H7 (cell line): ENCODE measurements at places on chromosomes 16 and 17. TPM values are rescaled to one million over a fixed set of nuclear protein-coding genes. Genes with fewer than 3 reads are reported as not detected.

DNA sequence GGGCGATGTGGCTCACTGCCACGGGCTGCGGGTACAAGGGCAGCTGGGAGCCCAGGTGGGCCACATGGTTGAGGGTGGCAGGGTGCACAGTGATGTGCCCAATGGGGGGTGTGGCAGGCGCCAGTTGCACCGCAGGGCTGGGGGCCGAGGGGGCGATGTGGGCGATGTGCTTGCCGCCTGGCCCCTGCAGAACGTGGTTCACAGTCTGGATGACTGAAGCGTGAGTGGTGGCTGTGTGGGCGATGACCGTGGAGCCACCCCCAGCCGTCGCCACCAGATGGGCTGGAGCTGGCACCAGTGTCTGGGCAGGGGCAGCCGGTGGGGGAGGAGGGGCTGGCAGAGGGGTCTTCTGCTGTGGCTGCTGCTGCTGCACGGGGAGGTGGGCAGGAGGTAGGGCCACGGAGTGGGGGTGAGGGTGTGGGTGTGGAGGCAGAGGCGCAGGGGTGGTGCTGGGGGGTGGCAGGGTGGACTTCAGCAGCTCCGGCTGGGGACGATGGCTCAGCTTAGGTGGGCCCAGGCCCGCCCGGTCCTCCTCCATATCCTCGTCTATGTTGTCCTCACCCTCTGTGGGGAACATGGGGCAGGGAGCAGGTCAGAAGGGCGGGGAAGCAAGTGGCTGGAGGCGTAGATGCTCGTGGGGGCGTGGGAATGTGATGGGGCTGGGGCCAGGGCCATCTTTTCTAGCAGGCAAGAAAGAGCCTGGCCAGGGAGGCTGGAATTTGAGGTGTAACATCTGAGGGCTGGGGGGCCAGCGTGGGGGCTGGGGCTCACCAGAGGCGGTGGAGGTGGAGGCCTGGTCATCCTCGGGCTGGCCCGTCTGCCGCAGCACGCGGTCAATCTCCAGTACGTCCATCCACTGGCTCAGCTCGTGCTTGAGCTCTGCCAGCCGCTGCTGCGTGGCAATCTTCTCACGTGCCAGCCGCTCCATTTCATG lies 13.5 kb downstream of the MNT start:
- no peak for DNase-seq

- no peak for DNase-seq
Measured at GRCh38 chr17:81479175-81480071, 33.2 kb downstream of the ACTG1 start.

- DNase-seq, result peak; percentile 52
Measured at GRCh38 chr16:67407176-67407787, 9.0 kb downstream of the ZDHHC1 start.

DNA sequence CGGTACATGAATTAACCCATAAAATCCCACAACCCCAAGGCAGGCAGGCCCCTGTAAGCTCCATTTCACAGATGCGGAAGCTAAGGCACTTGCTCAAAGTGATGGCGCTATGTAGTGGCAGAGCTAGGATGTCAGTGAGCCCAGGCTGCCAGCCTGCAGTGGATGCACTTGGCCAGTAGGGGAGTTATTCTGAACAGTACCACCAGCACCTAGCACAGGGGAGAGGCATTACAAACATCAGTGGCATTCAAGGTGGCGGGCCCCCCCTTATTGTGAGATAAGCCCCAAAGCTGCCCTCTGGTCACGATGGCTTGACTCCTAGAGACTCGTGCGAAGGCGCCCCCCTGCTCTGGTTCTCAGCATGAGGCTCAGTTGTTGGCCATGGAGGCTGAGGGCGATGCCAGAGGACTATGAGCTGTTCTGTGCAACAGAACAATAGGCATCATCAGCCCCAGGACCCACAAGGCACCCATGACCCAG lies 33.8 kb downstream of the GTF3C1 start:
- DNase-seq, result peak; percentile 90

DNA sequence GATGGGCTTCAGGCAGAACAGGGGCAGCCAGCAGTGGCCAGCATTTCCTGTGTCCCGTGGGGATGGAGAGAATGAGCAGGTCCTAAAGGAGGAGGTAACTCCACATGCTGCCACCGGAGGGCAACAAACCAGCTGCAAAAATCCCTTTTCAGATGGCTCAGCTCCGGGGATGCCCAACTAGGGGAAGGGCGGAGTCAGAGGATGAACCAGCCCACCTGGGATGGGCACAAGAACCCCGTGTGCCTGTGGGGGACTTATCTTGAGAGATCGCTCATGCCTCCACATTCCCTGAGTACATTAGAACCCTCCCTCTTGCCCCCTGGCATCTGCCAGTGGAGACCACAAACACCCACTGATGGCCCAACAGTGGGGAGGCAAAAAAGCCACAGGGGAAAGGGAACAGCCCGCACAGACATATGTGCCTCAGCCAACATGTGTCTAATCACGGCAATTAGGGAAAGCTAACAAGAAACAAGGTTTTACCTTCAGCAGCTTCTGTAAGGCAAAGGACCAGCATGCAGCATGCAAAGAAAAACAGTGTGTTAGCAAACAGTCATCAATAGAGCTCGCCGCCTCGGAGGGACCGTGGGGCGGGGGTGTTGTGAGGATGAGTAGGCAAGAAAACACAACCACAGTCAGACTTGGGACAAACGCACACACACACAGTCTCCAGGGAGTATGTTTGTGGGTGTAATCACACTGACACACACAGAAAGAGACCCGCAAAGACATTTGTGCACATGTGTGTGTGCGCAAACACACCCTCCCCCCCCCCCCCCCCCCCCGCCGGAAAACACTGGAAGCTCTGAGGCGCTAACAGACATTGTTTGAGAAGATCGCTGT lies 64.0 kb downstream of the MYO18A start:
- peak; percentile 96 for DNase-seq

GRCh38 chr16:75402821-75403475 lies 30.4 kb downstream of the CFDP1 start:
- DNase-seq, result peak; percentile 50

GRCh38 chr17:55996826-55997225 lies 156.4 kb upstream of the ANKFN1 start:
- no peak for DNase-seq

- DNase-seq, result no peak
Measured at GRCh38 chr16:80314042-80314441, 226.8 kb upstream of the DYNLRB2 start.

GRCh38 chr16:20976576-20976975 lies 76.0 kb downstream of the LYRM1 start:
- no peak for DNase-seq

GRCh38 chr17:78973196-78973595 lies 6.5 kb downstream of the LGALS3BP start:
- peak; percentile 88 for DNase-seq

DNA sequence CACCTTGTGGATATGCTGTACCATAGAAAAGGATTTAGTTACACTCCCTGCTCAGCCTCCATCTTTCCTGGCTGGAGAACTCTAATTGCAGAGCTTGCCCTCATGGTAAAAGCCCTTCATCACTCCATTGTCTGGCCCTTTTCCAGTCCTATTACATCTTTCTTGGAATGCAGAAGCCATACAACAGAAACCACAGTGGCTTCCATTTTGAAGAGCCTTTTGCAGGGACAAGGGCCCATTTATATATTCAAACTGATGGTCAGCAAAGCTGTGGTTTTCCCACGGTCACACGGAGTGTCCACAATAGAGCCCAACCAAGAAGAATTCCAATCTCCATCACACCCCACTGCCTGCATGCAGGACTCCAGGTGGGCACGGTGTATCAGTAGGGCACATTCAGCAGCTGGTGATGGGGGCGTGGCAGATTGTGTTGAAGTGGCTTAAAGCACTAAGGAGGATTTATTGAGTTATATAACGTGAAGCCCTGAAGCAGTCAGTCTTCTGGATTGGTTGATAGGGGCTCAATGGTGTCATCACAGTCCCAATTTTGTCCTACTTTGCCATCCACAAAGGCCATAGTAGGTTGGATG lies 20.3 kb downstream of the COPRS start:
- no peak for DNase-seq

DNA sequence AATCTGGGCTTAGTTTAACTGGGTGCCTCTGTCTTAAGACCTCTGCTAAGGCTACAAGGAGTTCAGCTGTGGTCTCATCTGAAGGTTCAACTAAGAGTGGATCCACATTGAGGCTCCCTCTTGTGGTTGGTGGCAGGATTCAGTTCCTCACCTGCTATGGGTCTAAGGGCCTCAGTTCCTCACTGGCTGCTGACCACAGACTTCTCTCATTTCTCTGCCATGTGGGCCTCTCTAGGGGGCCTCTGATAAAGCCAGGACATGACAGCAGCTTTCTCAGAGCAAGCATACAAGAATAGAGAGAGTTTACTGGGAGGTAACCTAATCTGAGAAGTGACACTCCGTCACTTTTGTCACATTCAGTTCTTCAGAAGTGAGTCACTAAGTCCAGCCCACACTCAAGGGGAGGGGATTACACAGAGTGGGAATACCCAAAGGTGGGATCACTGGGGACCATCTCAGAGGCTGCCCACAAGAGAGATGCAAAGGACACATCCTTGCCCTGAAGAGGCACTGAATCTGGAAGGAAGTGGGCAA lies 19.2 kb upstream of the ABAT start:
- DNase-seq, result peak; percentile 62

DNA sequence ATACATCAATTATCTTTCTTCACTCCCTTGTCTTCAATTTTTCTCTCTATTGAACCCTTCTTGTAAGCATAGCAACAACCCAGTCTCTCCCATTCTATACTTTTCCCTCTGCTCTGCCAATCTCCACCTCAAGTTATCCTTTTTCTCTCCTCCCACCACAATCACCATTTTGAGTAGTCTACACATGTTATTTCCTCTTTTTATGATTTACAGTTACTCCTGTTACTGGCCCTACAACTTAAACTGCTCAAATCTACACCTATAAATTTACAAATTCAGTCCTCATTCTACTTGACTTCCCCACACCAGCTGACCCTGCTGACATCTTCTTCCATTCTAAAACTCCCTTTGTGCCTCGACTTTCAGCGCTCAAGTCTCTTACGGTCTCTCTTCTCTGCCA lies 84.6 kb downstream of the SPAG9 start:
- DNase-seq, result no peak

DNA sequence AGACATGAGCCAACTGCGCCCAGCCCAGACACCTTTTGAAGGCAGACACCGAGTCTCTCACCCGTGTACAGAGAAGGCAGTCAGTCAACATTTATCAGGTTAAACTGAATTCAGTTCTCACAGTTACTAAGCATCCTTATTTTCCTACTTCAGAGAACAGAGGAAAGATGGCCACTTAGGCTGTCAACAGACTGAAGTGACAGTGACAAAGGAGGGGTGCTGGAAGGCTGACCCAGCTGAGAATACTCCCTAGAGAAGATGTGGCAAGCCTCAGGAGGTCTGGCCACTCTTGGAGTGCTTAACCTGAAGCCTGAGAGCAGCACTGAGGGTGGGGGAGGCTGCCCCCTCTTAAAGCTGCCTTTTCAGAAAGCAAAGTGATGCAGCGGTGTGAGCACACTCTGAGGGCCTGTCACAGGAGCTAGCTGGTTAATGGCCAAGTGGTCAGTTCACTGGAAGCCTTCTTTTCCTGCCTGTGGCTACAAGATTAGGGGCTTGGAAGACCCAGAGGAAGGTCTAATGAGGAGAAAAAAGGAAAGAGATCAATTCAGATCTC lies 51.0 kb upstream of the SREBF1 start:
- no peak for DNase-seq

- no peak for DNase-seq
Measured at GRCh38 chr16:4180511-4180910, 61.4 kb downstream of the SRL start.

- no peak for DNase-seq
Measured at GRCh38 chr16:3816326-3816725, 64.2 kb downstream of the CREBBP start.

- peak; percentile 90 for DNase-seq
Measured at GRCh38 chr16:4360538-4361021, 9.5 kb upstream of the PAM16 start.

DNA sequence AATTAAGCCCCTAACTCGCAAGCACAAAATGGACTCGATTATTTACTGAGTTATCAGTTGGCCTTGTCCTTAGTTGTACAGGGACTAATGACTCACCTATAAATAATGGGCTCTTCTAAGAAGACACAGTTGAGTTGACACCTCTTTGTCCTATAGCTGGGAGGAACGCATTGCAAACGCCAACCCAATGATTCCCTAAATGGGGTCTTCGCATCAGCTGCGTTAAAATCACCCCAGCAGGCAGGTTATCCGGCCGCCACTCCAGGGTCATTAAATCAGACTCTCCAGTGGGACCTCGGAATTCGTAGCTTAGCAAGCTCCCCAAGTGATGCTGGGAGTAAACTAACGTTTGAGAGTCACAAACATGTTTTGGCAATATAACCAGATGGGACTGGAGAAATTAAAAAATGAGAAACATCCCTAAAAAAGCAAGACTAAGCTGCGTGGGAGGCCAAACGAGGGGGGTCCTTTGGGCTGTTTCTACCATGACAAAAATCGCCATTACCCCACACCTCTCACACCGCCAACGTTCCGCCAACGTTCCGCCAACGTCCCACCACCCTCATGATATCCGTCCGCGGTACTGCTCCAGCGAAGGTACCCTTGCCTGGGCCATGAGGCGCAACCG lies 932 bp upstream of the NFE2L1 start:
- no peak for DNase-seq

- peak; percentile 61 for DNase-seq
Measured at GRCh38 chr16:89697616-89698331, 3.7 kb downstream of the SPATA2L start.

DNA sequence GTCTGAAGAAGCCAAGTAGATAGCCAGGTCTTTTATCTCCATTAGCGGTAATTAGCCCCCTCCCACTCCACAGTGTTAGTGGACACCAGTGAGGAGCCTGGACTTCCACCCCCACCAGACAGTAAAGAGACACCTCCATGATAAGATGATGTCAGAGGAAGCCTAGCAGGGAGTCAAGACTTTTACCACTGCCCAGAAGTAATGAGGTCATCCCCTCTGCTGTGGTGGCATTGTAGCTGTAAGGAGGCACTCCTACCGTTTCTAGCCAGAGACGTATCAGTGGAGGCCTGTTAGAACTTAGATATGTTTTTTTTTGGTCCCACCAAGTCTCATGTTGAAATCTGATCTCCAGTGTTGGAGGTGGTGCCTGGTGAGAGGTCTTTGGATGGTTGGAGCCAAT lies 38.1 kb downstream of the PIK3R5 start:
- DNase-seq, result no peak

GRCh38 chr16:21302898-21303528 lies 24.9 kb upstream of the CRYM start:
- no peak for DNase-seq

- DNase-seq, result peak; percentile 10
Measured at GRCh38 chr17:8889458-8890210, 22.2 kb upstream of the PIK3R6 start.

- no peak for DNase-seq
Measured at GRCh38 chr17:21564262-21564661, 128.1 kb upstream of the KCNJ18 start.

- DNase-seq, result no peak
Measured at GRCh38 chr17:78408476-78409050, 30.1 kb downstream of the PGS1 start.

GPR139 gene
- 0.15 TPM in 1 of 2 replicates, not detected in the other for total RNA-seq

ANKRD13B gene
- 11.1 and 11.9 TPM in 2 replicates for total RNA-seq

C16orf96 gene
- total RNA-seq, result 0.38 and 0.41 TPM in 2 replicates

SLC12A3 gene
- not detected in 2 replicates for total RNA-seq

RRAD gene
- 0.10 TPM in 1 of 2 replicates, not detected in the other for total RNA-seq

GPR179 gene
- 0.04 and 0.07 TPM in 2 replicates for total RNA-seq

ALOX12B gene
- total RNA-seq, result not detected in 2 replicates

PDILT gene
- total RNA-seq, result not detected in 2 replicates

DNAAF8 gene
- 1.1 TPM in 1 of 2 replicates, not detected in the other for total RNA-seq

TEKT5 gene
- total RNA-seq, result 0.31 TPM in 1 of 2 replicates, not detected in the other

SPATA32 gene
- 0.24 TPM in 1 of 2 replicates, not detected in the other for total RNA-seq

SLC16A6 gene
- 0.15 and 0.28 TPM in 2 replicates for total RNA-seq

GRAPL gene
- total RNA-seq, result not detected in 2 replicates
